ENCODE measurements at places on chromosomes 6 and 20.

GRCh38 chr6:124203101-124203811, 399.6 kb downstream of the NKAIN2 start:
- DNase-seq, result no peak

GRCh38 chr6:27892649-27893058, 19.5 kb downstream of the OR2B2 start:
- no peak for DNase-seq

DNA sequence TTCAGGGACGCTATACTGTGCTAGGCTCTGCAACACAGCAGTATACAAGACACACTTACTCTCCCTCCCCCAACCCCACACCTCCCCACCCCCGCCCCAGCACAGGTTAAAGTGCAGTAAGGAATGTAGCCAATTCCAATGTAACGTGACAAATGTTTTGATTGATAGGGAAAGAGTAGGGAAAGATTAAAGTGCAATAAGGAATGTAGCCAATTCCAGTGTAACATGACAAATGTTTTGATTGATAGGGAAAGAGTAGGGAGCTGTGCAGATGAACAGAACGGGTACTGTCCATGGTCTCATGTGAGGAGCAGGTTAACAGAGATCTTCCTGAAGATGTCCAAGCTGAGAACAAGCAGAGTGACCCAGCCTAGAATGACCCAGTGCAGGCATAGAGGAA, 69.1 kb downstream of the TMEM244 start:
- no peak for DNase-seq

GRCh38 chr6:51706086-51706485, 381.3 kb downstream of the PKHD1 start:
- DNase-seq, result no peak

DNA sequence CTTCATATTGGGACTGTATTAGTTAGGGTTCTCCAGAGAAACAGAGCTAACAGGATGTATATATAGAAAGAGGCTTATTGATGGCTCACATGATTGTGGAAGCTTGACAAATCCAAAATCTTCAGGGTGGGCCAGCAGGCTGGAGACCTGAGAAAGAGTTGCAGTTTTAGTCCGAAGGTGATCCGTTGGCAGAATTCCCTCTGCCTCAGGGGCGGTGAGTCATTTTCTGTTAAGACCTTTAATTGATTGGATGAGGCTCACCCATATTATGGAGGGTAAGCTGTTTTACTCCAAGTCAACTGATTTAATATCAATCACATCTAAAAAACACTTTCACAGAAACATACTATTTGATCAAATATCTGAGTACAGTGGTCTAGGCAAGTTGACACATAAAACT, 113.6 kb downstream of the FLRT3 start:
- DNase-seq, result no peak

GRCh38 chr6:82040405-82041221, 206.9 kb downstream of the IBTK start:
- peak; percentile 62 for DNase-seq

DNA sequence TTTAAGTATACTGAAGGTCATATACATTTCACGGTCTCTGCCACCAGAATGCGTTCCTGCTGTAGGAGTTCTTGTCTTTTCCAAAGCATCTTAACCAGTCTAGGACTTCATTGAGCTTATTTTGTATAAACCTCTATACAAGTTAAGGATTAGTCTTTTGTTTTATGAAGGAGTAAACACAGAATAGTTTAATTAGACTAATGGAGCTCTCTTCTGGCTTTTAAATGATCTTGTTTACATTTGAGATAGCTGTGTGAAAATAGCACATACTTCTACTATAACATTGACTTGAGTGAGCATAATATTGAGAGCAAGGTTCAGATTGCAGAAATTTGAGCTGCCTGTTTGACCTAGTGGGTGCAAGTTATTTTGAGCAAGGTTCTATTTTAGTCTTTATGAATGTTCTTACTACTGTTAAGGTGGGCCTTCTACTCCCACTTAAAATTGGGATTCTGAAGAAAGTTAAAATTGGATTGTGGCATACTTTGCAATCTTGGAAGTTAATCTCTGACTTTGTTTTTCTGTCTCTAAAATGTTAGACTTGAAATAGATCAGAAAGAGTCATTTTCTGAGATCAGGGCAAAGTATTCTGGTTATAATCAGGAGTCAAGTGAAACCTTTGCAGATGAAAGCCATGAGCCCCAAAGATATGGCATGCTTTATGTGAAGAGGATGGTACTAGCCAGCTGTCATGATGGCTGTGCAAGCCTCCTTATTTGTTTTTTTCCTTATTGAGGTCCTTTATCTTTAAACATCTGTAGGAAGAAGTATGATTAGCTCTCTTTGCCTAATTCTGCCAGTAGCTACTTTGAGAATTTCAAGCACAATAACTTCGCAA, 41.8 kb downstream of the RPRD1B start:
- no peak for DNase-seq

DNA sequence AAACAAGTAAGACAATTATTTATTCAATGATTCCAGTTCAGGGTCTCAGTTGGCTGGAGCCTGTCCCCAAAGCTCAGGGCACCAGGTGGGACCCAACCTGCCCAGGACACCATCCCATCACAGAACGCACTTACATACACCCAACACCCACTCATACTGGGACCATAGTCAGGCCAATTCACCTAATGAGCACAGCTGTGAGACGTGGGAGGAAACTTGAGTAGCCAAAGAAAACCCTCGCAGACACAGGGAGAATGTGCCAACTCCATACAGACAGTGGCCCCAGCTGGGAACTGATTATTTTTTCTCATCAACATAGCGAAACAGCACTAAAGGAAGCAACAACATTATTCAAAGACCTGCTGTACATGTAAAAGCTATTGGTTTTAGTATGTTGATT, 58.6 kb upstream of the DOK5 start:
- no peak for DNase-seq

- DNase-seq, result no peak
These were observed 104.4 kb downstream of the NCR2 start for GRCh38 chr6:41439524-41440418.

DNA sequence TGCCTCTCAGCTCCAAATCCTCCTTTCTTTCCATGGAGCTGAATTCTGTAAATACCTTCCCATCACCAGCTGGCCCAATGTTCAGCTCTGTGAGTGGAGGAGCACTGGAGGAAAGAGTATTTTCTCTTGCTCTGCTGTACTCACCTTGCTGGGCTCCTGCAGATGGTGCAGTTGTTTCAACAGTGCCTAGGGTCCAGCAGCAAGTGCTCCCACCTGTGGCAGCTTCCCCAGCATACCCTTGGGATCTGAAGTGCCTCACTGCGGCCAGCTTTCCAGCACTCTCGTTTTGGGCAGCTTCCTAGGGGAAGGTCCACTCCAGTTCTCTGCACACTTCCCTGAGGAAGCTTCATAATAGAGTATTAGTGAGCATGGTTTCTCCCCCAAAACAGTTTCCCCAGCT, 170.9 kb downstream of the ARHGAP18 start:
- no peak for DNase-seq

- peak; percentile 5 for DNase-seq
These were observed 342.7 kb downstream of the PRL start for GRCh38 chr6:21953831-21954801.

- DNase-seq, result no peak
These were observed 229.2 kb downstream of the COL12A1 start for GRCh38 chr6:74976701-74977100.

DNA sequence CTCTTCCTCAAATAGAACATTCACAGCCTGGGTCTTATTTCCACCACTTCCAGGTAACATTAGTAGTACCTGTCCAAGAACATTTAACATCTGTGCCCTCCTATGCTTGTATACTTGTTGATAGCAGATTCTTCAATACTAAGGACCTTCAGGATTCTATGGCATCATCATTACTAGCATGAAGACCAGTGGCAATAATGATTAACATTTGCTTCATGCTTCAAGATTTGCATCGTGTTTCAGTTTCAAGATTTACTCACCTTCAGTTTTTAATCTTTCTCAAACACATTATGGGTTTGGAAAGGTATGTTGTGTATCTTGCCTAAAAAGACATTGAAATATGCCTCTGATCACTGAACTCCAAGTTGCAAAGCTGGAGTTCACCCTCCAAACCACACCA, 412.8 kb upstream of the NRSN1 start:
- no peak for DNase-seq

GRCh38 chr6:33808641-33809180, 4.9 kb upstream of the MLN start:
- DNase-seq, result no peak

DNA sequence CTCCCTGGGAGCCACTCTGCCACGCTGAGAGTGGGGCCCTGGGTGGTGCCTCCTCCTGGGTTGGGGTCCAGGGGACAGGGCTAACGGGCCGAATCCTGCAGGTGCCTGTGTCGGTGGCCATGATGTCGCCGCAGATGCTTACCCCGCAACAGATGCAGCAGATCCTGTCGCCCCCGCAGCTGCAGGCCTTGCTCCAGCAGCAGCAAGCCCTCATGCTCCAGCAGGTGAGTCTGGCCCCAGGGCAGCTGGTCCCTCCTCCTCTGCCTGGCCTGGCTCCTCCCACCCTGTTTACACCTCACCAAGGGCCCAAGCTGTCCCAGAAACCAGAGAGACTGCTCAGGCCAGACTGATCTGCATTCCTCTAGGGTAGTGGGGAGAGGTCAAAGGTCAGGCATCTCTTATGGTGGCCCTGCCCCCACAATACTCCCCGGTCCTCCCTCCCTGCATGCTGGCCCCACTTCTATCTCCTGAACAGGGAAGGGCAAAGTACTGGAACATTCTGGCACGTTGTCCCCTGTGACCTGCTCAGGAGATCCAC, 38.6 kb downstream of the FOXP4 start:
- DNase-seq, result no peak

DNA sequence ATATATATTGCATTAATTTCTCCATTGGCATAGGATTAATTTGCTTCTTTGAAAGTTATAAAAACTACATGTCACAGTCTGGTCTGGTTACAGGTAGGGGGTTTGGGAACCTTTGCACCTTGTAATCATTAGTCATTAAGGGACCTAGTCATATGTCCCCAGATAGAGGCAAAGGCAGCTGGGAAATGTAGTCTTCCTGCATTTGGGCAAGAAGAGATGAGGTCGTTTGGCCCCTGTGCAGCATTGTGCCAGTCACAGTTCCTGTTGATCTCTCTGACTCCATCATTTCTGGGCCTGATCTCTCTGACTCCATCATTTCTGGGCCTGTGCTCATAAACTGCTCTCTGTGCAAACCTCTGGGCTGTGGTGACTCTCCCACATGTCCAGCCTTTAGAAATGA, 73.2 kb downstream of the BCKDHB start:
- no peak for DNase-seq

- DNase-seq, result no peak
These were observed 21.6 kb downstream of the TTI1 start for GRCh38 chr20:38011696-38012095.

DNA sequence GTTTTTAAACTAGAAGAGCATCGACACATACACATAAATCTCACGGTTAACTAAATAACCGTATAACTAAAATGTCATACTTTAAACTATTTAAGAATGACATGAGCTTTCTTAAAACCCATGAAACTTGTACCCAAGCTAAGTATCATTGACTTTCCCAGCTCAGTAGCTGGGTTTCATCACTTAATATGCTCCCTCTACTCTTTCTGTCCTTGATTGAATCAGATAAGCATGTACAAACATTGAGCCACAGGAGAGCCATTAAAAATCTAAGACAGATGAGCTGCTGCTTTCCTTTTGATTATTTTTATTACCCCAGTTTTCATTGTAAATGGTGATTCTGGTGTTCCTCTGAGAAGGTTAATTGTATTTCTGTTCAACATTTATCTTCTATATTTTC, 115.8 kb downstream of the FOXO3 start:
- no peak for DNase-seq

GRCh38 chr6:69945192-69945591, 78.8 kb downstream of the COL19A1 start:
- no peak for DNase-seq

- peak; percentile 79 for DNase-seq
These were observed 55.4 kb downstream of the ZDHHC14 start for GRCh38 chr6:157436219-157436943.

- DNase-seq, result no peak
These were observed 400 bp upstream of the SMAP1 start for GRCh38 chr6:70667256-70667710.

GRCh38 chr6:43997345-43997677, 129.9 kb downstream of the MRPL14 start:
- no peak for DNase-seq

- no peak for DNase-seq
These were observed 59.0 kb upstream of the TULP4 start for GRCh38 chr6:158253248-158253647.

DNA sequence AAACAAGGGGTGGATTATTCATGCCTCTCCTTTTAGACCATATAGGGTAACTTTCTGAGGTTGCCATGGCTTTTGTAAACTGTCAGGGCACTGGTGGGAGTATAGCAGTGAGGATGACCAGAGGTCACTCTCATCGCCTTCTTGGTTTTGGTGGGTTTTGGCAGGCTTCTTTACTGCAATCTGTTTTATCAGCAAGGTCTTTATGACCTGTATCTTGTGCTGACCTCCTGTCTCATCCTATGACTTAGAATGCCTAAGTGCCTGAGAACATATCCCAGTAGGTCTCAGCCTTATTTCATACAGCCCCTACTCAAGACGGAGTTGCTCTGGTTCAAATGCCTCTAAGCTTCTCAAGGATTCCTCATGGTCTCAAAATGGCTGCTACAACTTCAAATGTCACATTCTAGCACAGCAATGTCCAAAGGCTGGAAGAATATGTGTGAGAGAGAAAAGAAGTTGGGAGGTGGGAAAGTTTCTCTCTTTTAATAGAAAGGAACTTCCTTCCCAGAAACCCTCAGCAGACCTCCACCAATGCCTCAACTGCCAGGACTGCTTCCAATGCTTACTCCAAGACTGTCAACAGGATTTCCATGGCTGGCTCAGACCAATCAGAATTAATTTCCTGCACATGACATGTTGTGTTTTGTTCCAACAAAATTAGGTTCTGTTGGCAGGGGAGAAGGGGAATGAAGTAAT, 46.6 kb upstream of the SLC9A8 start:
- DNase-seq, result no peak

GRCh38 chr6:17601386-17601703, 1.2 kb downstream of the FAM8A1 start:
- no peak for DNase-seq

GRCh38 chr6:75997696-75998095, 74.8 kb downstream of the IMPG1 start:
- no peak for DNase-seq

GRCh38 chr6:125340991-125341390, 39.2 kb upstream of the HDDC2 start:
- DNase-seq, result no peak

DNA sequence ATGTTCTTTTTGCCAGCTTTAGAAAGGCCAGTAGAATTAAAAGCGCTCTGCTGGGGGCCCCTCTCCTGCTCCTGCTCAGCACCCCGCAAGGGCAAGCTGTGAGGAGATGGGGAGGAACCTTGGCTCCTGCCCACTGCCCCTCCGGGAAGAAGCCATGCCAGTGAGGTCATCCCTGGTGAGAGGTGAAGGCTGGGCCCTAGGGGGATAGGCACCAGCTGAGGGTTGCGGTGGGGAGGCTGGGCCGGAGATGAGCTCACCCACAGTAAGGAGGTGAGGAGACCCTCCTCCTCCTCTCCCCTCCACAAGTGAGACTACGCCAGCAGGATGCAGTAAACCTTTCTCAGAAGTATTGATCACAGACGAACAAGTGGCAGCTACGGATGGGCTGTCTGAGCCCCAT, 32.1 kb downstream of the LRFN2 start:
- no peak for DNase-seq

GRCh38 chr20:48949304-48950170, 28.0 kb downstream of the ARFGEF2 start:
- no peak for DNase-seq

- no peak for DNase-seq
These were observed 14.9 kb downstream of the TREML2 start for GRCh38 chr6:41186031-41186562.
